ENCODE measurements at places on chromosomes 13 and 19.

DNA sequence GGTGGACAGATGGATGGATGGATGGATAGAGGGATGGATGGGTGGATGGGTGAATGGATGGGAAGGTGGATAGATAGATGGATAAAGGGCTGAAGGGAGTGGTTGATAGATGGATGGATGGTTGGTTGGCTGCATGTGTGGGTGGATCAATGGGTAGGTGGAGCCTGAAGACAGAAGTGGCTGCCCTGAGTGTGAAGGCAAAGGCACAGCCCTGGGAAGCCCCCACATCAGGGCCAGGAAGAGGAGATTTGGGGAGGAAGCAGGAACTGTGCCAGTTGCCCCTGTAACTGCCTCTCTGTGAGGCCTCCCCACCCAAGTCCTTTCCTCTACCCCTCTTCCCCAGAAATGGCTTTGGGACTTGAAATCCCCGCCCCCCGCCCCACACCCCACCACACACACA, 43.4 kb upstream of the NFIC start:
- no peak for DNase-seq

GRCh38 chr13:43555667-43556066, 231.1 kb downstream of the ENOX1 start:
- DNase-seq = no peak

DNA sequence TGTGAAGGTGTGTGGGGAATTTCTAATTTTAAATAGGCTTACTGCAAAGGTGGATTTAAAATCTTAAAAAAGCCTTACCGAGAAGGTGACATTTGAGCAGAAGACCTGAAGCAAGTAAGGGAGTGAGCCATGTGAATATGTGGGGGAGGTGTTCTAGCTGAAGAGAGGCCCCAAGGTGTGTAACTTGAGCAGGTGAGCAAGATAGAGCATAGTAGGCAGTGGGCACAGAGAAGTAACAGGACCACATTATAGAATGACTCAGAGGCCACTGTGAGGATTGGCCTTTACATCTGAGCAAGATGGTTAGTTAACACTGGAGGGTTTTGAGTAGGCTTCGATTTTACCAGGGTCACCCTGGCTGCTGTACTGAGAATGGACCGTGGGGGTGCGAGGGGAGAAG, 22.6 kb downstream of the TM9SF2 start:
- no peak for DNase-seq

DNA sequence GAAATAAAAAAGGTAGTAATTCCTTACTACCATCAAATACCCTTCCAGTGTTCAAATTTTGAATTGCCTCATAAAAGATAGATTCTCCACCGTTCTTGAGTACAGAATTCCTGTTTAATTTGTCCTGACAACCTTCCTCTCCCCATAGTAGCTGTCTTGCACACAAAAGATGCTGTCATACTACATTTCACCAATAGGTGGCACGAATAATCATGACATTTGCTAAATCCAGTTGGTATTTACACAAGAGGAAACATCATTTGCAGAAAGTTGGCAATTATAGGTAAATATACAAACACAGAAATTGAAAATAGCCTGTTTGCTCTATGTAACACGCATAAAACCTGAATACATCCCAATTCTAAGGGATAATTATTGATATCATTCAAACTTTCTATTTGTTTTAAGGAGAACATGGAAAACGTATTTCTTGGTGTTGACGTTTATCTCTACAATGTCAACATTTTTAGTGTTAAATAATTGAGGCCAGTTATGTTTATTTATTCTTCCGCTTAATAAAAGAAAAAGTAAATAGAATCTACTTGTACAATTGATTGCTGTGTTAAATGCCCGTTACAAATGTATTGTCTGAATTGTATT, 58.3 kb upstream of the CLDN10 start:
- DNase-seq = no peak

- no peak for DNase-seq
Measured at GRCh38 chr13:112995395-112996191, 26.6 kb downstream of the MCF2L start.

DNA sequence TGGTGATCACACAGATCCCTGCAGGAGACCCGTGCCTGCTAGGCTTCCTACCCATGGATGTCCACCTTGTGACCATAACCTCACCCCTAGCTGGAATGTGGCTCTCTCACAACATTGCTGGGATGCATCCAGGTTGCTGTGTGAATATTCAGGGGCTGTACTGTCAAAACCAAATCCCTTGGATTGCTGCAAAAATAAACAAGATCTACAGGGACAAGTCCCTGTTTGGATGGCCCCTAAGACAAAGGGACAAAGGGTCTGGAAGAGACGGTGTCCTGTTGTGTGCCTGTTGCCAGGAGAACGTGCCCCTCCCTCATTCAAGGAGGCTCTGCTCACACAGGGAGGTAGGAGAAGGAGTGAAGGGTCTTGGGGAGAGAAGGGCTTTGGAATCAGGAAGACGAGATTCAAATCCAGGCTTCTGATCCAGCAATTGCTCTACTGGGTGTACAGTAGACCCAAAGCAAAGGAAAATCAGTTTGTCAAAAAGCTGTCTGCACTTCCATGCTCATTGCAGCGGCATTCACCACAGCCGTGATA, 89.2 kb upstream of the WASF3 start:
- no peak for DNase-seq

DNA sequence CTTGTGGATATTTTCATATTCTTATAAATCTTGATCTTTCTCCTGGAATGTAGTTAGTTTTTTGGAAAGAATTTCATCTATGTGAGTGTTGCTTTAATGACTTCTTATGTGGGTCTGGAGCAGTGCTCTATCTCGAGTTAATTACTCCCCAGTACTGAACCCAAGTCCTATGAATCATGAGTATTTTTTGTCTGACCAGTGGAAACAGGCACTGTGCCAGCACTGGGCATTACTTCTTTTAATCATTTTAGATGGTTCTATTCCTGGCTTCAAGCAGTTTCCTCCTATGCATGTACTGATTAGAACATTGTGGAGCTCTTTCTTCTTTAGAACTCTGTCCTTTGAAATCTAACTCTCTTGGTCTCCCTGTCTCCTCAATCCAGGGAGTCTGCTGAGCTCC, 466.3 kb downstream of the PCDH17 start:
- no peak for DNase-seq

GRCh38 chr19:50745221-50745620, 22.1 kb downstream of the CLEC11A start:
- no peak for DNase-seq

DNA sequence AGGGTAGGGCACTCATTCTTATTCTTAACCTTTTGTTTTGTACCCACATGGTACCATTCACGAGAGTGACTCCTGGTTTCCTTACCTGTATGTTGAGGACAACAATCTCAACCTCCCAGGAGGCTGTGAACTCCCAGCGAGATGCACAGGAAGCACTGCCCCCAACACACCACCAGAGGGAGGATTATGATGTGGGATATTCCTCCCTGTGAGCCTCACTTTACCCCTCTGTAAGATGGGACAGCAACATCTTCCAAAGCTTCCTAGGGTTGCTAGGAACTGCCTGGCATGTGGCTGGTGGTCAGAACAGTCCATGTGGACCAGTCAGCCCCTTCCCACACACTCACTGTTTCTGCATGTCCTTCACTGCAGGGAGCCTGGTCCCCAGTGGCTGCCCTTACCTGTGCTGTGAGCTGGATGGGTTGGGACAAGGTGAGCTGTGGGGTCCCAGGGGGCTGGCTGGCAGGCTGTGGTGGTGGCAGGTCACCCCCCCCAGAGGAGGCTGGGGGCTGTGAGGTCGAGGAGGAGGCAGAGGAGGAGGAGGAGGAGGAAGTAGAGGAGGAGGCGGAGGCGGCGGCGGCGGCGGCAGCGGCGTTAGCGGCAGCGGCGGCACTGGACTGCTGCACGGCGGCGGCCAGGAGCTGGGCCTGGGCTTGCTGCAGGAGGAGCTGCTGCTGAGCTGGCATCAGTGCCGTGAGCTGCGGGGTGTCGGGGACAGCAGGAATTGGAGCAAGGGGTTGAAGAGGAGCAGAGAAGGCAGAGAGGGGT, 15.8 kb downstream of the POU2F2 start:
- no peak for DNase-seq

- no peak for DNase-seq
Measured at GRCh38 chr19:18532168-18532890, 10.5 kb upstream of the ELL start.

DNA sequence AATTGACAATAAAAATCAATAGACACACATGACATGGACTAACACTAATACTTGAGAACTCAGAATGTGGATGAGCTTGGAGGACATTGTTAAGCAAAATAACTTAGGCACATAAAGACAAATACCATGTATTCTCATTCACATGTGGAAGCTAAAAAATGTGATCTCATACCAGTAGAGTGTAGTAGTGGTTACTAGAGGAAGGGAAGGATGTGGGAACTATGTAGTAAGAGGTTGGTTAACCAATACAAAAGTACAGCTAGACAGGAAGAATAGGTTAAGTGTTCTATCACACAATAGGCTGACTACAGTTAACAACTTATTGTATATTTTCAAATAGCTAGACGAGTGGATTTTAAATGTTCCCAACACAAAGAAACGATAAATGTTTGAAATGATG, 415.8 kb upstream of the KLF12 start:
- DNase-seq = no peak

DNA sequence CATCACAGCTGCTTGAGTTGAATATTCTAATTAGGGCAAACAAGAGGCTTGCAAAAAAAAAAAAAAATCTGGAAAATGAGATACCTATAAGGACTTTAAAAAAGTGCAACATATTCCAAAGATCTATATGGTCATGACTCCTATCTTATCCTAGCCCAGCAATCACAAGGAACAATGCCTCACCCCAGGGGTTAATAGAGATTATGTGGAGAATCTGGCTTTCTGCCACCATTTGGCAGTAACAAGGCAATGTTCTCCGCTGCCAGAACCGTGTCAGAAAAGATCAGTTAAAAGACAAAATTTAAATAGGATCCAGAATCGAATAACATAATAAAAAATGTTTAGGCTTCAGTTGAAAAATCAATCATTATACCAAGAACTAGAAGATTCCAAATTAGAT, 1643.2 kb upstream of the PRR20A start:
- DNase-seq = no peak

- DNase-seq = no peak
Measured at GRCh38 chr19:17235971-17236777, 9.5 kb downstream of the NR2F6 start.

DNA sequence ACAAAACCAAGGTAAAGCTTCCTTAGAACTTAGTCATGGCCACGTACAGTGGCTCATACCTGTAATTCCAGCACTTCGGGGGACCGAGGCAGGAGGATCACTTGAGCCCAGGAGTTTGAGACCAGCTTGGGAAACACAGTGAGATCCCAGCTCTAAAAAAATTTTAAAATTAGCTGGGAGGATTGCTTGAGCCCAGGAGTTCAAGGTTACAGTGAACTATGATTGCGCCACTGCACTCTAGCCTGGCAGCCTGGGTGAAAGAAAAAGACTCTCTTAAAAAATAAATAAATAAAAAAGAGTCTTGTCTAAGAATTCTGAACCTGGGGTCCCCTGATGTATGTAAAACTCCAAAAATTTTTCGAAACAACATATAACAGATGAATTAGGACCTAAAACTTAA, 34.9 kb downstream of the N4BP2L2 start:
- no peak for DNase-seq

DNA sequence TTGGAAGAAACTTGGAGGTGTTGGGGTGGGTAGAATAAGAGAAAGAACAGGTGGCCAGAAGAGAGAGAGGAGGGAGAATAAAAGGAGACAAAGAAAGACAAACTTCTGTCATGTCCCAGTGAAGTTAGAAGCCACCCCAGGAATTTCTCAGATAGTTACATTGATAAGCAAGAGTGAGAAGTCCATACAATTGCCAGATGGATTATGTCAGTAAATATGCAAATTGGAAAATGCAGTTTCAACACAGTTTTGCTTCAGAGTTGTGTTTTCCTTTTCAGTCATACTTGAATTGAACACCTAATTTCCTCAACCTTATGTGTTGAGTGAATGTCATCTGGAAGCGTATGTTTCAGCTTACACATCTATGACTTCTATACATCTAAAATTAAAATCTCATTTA, 139.2 kb downstream of the RXFP2 start:
- DNase-seq = no peak

- DNase-seq = no peak
Measured at GRCh38 chr13:96112936-96113335, 23.0 kb downstream of the HS6ST3 start.

- DNase-seq = no peak
Measured at GRCh38 chr19:45972081-45972946, 1.4 kb downstream of the NOVA2 start.

GRCh38 chr13:110841846-110842245, 73.0 kb downstream of the ANKRD10 start:
- no peak for DNase-seq

DNA sequence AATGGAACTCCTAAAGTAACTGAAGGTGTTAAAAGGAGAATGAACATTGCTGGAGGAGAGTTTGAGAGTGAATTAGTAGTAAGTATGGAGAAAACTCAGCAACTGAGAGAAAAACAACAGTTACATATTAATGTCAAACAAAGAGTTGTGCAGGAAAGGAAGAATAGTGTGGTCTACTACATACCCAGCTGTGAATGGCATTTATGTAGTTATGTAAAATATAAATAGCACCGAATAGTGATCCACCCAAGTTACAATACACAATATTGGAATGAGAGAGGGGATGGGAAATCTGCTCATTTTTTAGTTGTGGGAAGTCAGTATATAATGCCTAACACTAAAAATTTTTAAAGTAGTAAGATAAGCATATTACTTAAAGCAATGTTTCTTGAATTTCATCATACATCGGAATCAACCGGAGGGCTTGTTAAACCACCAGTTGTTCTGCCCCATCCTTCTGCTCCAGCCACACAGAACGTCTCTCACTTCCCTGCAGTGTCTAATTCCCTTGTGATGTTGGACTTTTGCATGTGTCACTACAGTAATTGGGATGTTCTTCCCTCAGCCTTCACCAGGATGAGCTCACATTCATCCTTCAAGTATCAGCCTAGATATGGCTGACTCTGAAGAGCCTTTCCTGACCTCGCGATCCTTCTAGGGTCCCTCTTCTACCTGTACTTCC, 11.5 kb downstream of the CCDC70 start:
- no peak for DNase-seq

DNA sequence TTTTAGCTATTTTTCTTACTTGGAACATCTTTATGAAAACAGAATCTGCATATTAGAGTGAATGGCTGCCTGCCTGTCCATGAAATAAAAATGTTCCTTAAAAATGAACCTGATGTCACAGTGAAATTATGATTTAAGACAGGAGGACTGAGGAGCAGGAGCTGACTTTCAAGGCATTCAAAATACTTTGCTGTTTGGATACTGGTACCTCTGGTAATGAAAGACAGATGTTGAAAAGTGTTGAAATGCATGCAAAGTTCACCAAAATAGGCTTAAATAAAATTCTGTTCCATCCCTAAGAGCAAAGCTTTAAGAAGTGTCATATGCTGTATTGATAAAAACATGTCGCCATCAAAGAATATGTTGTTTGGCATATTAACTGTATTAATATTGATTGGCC, 1.7 kb downstream of the ARHGEF7 start:
- no peak for DNase-seq
